ENCODE measurements at places on chromosomes 12 and 14.

DNA sequence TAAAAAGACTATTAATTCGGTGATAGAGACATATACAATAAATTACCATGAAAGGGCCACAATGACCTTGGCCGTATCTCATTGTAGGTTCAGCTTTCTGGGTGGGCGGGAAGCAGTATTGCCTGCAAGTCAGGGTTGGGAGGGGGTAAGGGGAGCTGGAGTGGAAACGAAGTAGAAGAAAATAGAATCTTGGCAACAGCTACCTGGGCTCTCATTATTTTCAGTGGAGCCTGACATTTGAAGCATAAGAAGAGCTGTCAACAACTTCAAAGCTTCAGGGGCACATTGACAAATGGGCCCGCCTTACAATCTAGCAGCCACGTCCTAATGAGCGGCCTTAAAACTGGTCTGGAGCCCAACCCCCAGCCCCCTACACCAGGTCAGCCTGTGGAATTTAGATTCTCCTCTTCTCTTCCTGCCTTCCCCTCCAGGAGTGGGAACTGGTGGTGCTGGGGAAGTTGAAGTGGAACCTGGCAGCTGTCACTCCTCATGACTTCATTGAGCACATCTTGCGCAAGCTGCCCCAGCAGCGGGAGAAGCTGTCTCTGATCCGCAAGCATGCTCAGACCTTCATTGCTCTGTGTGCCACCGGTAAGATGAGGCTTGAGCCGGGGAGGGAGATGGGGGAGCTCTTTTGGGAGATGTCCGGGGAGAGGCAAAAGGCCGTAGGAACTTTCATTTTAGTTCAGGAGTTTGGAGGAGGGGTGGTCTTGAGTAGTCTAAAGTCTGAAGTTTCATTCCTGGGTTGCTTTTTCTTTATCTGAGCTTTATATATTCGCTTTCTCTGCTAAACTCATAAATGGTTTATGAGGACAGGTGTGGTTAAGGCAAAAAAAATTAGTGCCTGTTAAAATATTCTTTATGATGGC, 5.0 kb downstream of the CCND2 start:
- DNase-seq: no peak

DNA sequence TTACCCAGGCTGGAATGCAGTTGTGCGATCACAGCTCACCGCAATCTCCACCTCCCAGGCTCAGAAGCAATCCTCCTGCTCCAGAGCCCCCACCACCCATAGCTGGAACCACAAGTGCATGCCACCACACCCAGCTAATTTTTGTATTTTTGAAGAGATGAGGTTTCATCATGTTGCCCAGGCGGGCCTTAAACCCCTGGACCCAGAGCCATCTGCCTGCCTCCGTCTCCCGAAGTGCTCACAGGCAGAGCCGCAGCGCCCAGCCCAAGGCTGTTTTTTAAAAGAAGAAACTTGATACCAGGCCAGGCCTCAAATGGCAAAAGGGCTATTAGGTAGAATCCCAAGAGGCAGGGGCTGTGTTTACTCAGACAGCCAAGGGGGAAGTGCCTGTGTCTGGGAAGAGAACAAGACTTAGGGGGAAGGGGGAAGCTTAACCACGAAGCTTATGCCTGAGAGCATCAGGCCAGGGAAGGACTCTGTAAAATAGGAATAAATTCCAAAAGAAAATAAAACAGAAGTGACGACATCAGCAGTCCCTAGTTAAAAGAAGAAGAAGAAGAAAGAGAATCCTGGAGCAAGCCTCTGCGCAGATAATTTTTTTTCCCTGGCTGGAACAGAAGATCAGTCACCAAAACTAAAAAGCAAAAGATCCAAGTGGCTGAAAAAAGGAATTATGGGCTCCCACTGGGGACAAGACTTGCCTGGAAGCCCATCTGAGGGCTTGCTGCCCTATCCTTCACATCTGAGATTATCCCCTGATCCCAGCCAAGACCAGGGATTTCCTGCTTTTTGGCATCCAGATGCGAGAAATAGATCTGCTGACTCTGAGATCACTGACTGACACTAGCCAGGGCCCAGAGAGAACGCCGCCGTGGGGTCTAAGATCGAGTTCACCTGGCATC, 170.5 kb downstream of the NDUFA12 start:
- peak; percentile 69 for DNase-seq

- no peak for DNase-seq
Observed at GRCh38 chr14:81738946-81739659, 205.4 kb upstream of the SEL1L start.

GRCh38 chr12:55717011-55718007, 1.5 kb downstream of the BLOC1S1 start:
- no peak for DNase-seq

DNA sequence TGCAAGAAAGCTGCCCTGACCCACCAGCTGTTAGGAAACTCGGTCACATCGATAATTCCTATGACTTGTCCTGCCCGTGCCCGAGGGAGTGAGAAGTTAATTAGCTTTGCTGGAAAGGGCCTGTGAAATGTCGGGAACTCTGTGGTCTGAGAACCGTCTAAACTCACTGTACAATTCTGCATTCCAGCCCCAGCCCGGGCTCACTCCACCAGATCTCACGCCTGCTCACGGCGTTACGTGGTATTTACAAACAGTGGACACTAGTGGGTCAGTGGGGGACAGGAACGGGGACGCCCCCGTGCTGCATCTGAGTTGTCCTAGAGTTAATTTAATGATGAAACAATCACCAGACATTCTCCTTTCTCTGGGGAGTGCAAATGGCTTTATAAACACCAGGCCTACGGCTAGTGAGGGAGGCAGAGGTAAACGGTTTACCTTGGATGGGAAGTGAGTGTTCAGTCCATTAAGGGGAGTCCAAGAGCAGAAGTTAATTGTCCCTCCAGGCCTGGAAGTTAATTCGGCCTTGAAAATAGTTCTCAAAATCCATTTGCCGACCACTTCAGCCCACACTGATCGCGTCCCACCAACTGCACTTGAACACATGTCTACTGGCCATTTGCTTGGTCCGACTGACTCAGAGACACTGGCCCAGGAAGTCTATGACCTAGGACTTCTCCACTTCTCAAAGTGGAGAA, 93.5 kb upstream of the MED13L start:
- no peak for DNase-seq

GRCh38 chr12:23585782-23586163, 363.7 kb downstream of the SOX5 start:
- no peak for DNase-seq

DNA sequence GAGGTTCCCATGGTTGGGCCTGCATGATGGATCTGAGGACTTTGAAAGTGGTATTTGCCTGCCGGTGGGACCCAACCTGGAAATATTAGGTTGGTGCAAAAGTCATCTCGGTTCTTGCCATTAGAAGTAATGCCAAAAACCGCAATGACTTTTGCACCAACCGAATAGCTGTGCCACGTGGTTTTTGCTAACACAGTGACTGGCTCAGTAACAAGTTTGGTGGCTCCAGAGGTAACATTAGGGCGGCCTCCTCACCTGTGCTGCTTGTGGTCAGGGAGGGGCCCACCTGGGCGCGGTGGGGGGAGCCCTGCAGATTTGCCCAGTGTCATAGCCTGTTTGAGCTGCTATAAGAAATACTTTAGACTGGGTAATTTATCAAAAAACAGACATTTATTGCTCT, 1.8 kb downstream of the BDKRB2 start:
- DNase-seq: no peak

GRCh38 chr12:56425940-56426438, 23.2 kb downstream of the TIMELESS start:
- DNase-seq: no peak

DNA sequence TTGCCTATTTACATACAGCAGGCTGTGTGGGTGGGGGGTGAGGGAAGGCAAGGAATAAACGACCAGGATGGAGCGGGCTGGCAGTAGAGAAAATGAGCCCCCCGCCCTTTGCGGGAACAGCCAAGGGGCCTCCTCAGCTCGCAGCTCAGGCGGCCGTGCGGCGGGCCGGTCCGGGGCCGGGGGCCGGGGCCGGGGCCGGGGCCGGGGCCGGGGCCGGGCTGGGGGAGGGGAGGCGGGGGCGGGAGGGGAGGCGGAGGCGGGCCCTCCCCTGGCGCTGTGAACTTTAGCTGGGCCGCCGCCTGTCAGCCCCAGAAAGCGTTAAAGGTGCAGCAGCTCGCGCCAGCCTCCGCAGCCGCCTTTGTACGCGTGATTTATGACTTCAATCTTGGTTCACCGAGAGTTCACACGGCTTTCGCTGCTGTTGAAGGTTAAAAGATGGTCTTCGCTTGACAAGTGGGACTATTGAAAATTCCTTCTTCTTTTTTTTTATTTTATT, 28.8 kb downstream of the HOXC4 start:
- no peak for DNase-seq

- no peak for DNase-seq
Observed at GRCh38 chr12:52076811-52077210, 2.7 kb upstream of the SMIM41 start.

DNA sequence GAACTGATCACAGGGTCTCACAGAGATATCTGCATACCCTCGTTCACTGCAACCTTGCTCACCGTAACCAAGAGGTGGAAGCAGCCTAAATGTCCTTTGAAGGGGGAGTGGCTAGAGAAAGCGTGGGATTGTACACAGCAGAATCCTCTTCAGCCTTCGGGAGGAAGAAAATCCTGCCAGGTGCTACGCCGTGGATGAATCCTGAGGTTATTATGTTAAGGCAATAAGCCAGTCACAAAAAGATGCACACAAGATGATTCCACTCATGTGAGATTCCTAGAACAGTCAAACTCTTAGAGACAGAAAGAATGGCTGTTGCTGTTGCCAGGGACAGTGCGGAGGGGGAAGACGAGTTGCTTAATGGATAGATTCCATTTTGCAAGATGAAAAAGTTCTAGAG, 39.6 kb upstream of the SFSWAP start:
- DNase-seq: no peak
